Karpas-422 (cell line): ENCODE measurements at places on chromosomes 6 and 20. TPM values are rescaled to one million over a fixed set of nuclear protein-coding genes. Genes with fewer than 3 reads are reported as not detected.

DNA sequence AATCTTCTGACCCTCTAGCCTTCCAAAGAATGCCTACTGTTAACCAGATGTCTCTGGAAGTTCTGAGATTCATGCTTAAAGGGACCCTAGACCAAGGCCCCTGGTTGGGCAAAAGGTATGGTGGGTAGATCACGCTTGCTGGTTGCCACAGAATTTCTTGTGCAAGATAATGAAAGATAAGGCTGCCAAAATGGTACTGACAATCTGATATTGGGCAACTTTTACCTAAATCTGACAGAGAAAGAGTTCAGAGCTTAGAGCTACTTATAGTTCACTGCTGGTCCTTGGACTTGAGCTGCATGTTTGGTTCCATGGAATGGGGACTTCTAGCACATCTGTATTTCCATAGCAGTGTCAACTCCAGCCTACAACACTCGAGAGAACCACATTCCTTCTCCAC, 12.0 kb downstream of the DEFB114 start:
- H3K4me3 ChIP-seq = no peak overlapping the region
- no peaks in the 10 kb centered on the region for H3K27me3 ChIP-seq
- DNase-seq = no peak
- no peaks in the 10 kb centered on the region for H3K36me3 ChIP-seq

DNA sequence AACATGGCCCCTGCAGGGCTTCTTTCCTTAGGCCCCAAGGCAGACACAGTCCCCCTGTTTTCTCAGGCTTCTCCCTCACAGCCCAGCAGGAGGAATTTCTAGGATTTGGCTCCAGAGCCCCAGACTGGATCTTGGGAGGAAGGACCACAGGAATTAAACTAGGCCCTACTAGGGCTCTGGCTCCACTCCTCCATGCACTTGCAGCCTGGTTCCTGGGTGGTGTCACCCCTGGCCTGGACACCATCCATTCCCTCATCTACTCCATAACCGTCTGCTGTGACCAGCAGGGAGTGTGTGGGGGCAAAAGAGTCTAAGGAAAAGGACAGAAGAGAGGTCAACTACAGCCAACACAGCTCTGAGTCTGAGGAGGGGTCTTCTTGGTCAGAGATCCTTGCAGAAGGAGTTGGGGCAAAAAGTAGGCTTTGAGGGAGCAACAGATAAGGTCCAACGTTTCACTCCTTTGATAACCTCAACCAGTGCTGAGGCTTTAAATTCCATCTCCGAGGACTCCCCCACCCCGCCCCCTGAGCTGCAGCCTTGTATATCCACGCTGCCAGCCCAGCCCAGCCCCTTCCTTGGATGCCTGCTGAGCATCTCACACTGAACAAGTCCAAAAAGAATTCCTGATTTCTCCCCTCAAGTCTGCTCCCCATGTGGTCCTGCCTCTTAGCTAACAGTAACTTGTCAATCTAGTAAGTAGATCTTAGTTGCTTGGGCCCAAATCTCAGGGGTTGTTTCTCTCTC, 27.9 kb upstream of the SPDEF start:
- no peak overlapping the region for H3K27ac ChIP-seq
- H3K4me1 ChIP-seq = peaks cover 8% of the 10 kb centered on the region

DNA sequence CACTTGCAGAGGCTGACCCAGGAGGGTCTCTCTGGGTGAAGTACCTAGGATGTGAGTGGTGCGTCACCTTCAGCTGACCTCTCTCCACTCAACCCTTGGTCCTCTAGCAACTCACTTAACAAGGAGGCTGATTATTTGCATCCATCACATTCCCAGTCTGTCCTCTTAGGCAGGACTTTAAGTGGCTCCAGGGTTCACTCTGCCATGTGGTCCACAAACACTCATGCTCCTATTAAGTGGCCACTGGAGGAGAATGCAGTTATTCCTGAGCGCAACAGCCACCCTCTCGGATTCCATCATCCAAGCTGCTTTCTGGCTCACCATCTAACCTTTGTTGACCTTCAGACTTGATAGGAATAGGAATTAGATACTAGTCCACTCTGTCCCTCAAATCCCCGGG, 61.1 kb upstream of the SCAF8 start:
- H3K36me3 ChIP-seq = no peaks in the 10 kb centered on the region
- H3K27me3 ChIP-seq = no peaks in the 10 kb centered on the region
- H3K4me3 ChIP-seq = no peak overlapping the region
- no peaks in the 10 kb centered on the region for H3K4me1 ChIP-seq
- no peak for DNase-seq

GRCh38 chr6:170429450-170429849, 122.9 kb downstream of the FAM120B start:
- H3K27ac ChIP-seq = no peak overlapping the region
- H3K27me3 ChIP-seq = no peaks in the 10 kb centered on the region
- no peak for DNase-seq
- H3K4me3 ChIP-seq = no peak overlapping the region
- H3K36me3 ChIP-seq = no peaks in the 10 kb centered on the region

- no peak overlapping the region for H3K27ac ChIP-seq
- no peak overlapping the region for H3K4me3 ChIP-seq
- no peaks in the 10 kb centered on the region for H3K27me3 ChIP-seq
- no peaks in the 10 kb centered on the region for H3K36me3 ChIP-seq
Measured at GRCh38 chr6:2715737-2716136, 35.0 kb downstream of the MYLK4 start.

- DNase-seq = no peak
- no peaks in the 10 kb centered on the region for H3K4me1 ChIP-seq
Measured at GRCh38 chr6:112214739-112215269, 39.6 kb downstream of the LAMA4 start.

DNA sequence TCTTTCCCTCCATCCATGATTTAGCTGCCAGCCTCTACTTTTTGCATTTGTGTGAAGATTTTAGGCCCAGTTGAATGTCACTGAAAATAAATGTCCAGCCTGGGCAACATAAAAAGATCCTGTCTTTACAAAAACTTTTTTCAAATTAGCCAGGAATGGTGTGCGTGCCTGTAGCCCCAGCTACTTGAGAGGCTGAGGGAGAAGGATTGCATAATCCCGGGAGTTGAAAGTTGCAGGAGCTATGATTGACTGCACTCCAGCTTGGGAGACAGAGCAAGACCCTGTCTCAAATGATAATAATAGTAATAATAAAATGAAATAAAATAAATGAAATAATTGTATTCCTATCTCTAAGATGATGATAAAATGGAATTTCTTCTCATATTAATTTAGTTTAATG, 5.0 kb upstream of the GFOD1 start:
- no peak overlapping the region for H3K27ac ChIP-seq
- DNase-seq = no peak
- H3K4me1 ChIP-seq = peaks cover 15% of the 10 kb centered on the region
- H3K36me3 ChIP-seq = no peaks in the 10 kb centered on the region

DNA sequence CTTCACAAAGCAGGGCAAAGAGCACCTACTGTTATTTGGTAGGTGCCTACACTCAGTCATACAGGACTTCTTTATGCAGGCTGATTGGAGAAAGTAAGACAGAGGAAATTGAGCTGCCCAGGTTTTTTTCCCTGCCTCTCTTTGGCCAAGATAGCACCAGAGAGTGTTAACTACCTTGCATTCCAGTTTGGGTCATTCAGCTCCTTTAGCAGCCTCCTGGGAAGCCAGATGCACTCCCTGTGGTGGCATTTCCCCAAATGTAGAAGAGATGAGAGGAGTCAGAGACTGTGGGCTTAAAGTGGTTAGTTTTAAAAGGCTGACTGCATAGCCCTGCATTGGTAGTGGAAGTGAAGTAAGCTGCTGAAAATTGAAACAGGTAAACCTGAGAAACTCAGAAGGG, 358.4 kb downstream of the BCKDHB start:
- no peaks in the 10 kb centered on the region for H3K4me1 ChIP-seq
- H3K27ac ChIP-seq = no peak overlapping the region
- H3K27me3 ChIP-seq = no peaks in the 10 kb centered on the region

DNA sequence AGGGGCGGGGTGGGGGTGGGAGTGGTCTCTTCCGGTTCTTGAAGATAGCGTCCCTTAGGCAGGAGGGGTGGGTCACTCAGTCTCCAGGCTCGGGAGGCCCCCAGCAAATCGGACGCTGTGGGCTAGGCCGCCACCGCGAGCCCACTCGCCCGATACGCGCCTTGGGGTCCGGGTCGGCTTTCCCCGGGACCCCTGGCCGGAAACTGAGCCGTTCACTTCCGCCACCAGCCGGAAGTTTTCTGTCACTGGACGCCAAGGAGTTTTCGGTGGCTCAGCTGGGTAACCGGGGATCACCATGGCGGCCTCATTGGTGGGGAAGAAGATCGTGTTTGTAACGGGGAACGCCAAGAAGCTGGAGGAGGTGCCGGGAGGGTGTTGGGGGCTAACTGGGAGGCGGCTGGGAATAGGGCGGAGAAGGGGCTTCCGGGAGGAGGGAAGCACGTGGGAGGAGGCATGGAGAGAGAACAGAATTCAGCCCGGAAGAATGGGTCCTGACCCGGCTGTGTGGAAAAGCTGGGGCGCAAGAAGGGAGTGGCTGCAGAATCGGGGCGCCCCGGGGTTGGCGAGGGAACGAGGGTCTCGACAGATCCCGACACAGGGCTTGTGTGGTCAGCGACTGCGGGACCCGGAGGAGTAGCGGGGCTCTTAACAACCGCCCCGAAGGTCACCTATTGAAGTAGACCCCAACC, at the start of gene ITPA:
TSS of gene ITPA (plus strand) at position 242 of the 689 bp plus-strand sequence. CDS start at position 296, 54 bp downstream.
- no peaks in the 10 kb centered on the region for H3K27me3 ChIP-seq
- DNase-seq = peak; percentile 90
- peak within 1 kb of the TSS; percentile 82 for H3K4me3 ChIP-seq
- H3K36me3 ChIP-seq = peaks cover 12% of the 10 kb centered on the region

DNA sequence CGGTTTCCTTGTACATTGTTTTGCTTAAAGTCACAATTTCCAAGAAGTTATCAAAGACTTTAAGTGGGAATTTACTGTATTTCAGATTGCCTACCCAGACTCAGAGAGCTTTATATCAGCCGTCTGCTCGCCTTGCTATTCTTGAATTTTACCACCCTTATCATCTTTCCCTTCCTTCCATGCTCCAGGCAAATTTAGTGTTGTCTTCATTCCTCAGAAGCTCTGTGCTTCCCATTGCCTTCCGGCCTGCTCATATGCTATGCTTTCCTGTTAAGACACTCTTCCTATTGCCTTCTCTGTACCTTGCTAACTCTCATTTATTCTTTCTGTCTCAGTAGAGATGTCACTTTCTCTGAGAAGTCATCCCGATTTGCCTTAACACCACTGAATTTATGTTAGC, 52.1 kb downstream of the CD2AP start:
- H3K36me3 ChIP-seq = peaks cover 13% of the 10 kb centered on the region
- no peak overlapping the region for H3K27ac ChIP-seq
- no peaks in the 10 kb centered on the region for H3K27me3 ChIP-seq
- no peak overlapping the region for H3K4me3 ChIP-seq

DNA sequence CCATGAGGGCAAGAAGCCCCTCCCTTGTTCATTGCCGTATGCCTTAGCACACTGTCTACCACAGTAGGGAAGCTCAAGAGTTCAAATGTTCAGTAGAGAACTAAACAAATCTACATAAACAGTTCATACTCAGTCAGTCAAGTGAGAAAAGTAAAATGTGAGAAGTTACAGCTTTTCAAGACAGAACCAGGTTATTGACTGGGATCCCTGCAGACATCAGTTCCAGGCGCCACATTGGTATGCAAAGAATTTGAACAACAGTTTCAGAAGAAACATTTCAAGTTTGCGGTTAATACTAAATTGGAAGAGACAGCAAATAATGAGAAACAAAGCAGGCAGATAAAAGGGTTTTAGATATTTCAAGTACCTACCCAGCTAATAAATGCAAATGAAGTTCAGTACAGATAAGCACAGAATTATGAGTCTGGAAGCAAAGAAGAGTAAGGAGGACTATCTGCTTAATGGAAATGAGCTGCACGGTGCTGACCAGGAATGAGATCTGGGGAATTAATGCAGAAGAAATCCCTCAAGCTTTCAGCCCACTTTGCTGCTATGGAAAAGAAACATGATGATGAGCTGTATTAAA, 246.2 kb downstream of the HACE1 start:
- no peaks in the 10 kb centered on the region for H3K36me3 ChIP-seq
- no peak overlapping the region for H3K27ac ChIP-seq
- H3K4me1 ChIP-seq = no peaks in the 10 kb centered on the region
- H3K27me3 ChIP-seq = no peaks in the 10 kb centered on the region

GRCh38 chr6:13281686-13282085, 46.7 kb downstream of the TBC1D7 start:
- H3K27ac ChIP-seq = no peak overlapping the region
- H3K36me3 ChIP-seq = no peaks in the 10 kb centered on the region
- peaks cover 17% of the 10 kb centered on the region for H3K4me1 ChIP-seq
- no peak overlapping the region for H3K4me3 ChIP-seq

GRCh38 chr6:136643850-136644596, 93.8 kb upstream of the MAP7 start:
- H3K36me3 ChIP-seq = no peaks in the 10 kb centered on the region
- no peaks in the 10 kb centered on the region for H3K27me3 ChIP-seq

DNA sequence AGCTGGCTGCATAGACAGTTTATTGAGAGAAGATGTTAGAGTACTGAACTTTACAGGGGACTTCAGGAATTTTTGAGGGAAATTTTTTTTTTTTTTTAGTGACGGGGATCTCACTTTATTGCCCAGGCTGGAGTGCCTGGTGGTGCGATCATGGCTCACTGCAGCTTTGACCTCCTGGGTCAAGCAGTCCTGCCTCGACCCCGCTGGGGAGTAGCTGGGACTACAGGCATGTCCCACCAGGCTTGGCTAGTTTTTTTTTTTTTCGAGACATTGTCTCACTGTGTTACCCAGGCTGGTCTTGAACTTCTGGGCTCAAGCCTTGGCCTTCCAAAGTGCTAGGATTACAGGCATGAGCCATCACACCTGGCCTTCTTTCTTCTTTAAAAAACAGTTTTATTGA, 10.8 kb upstream of the EFCAB8 start:
- no peak overlapping the region for H3K4me3 ChIP-seq
- no peak overlapping the region for H3K27ac ChIP-seq
- no peak for DNase-seq
- H3K27me3 ChIP-seq = no peaks in the 10 kb centered on the region
- peaks cover 31% of the 10 kb centered on the region; the same call in 1 of the 2 replicates for H3K36me3 ChIP-seq
- H3K4me1 ChIP-seq = no peaks in the 10 kb centered on the region

DNA sequence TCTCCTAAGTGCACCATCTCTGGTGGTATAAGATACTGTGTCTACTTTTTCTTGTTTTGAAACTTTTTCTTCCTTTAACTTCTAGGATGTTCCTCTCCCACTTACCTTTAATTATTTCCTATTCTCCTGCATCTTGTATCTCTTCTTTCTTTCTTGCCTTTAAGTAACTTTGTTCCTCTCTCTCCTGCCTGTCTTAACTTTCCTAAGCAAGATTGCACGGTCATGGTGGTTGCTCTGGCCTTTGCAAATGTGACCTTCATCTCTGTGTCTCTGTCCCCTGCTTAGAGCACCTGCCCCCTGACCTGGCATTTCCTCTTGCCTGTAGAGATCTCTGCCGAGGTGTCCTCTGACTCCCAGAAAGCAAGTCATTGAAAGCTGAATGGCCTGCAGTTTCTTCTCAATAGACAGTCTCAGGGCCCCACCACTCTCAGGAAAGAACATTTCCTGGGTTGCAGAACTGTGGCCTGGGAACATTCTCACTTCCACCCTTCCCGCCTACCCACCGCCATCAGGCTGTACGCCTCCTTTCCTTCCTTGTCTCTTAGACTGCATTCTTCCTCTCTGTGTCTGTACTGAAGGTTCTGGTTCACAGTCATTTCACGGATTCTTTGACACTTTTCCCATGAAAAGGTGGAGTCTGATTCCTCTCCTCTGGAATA, 12.8 kb downstream of the ZDHHC14 start:
- no peaks in the 10 kb centered on the region for H3K4me1 ChIP-seq
- peaks cover 8% of the 10 kb centered on the region; the same call in 1 of the 2 replicates for H3K27me3 ChIP-seq
- no peak overlapping the region for H3K4me3 ChIP-seq
- H3K27ac ChIP-seq = no peak overlapping the region
- no peaks in the 10 kb centered on the region for H3K36me3 ChIP-seq

The NOX3 gene
- not detected in 2 replicates for total RNA-seq

The LY6G6C gene
- not detected in 2 replicates for total RNA-seq

The PTCHD4 gene
- total RNA-seq = not detected in 2 replicates

The PDYN gene
- total RNA-seq = not detected in 2 replicates

The BNIP5 gene
- total RNA-seq = not detected in 2 replicates

The MYT1 gene
- total RNA-seq = 3.5 and 4.1 TPM in 2 replicates

The COX7A2 gene
- total RNA-seq = 161 and 346 TPM in 2 replicates
